ENCODE measurements at places on chromosomes 5 and 9.

- DNase-seq, result no peak
These were observed 90.7 kb downstream of the GADD45G start for GRCh38 chr9:89695441-89695891.

DNA sequence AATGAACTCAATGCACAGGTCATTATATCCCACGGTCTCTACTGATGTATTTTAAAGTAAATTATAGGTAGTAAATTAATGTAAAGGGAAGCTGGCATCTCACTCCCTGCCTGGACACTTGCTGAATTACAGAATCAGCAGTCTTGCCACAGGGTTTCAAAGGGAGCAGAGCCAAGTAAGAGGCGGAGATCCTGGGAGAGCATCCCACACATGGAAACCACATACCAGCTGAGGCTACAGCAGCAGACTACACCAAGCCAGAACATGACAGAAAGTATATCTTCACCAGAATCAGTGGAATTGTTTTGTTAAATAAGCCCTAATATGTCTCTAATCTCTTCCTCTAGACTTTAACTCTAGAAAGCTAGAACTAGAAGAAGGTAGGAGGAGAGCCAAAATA is 1689.2 kb upstream of the WWC1 start:
- no peak for DNase-seq

GRCh38 chr9:37100741-37101140 is 19.6 kb upstream of the ZCCHC7 start:
- no peak for DNase-seq

- no peak for DNase-seq
These were observed 3.6 kb upstream of the ARAP3 start for GRCh38 chr5:141685591-141685990.

DNA sequence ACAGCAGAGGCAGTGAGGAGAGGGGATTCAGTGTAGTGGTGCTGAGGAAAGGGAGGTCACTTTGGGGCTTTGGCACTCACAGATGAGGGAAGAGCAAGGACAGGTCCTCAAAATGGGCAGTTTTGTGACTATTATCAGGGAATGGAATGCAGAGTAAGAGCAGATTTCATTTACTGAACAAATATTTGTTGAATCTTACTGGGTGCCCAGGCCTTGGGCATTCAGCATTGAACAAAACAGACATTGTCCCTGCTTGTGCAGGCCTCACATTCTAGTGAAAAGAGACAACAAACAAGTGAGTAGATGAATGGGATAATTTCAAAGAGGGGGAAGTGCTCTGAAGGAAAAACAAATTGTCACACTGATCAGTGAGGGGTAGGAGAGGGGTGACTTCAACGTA is 404.1 kb downstream of the DMRT2 start:
- DNase-seq, result no peak

DNA sequence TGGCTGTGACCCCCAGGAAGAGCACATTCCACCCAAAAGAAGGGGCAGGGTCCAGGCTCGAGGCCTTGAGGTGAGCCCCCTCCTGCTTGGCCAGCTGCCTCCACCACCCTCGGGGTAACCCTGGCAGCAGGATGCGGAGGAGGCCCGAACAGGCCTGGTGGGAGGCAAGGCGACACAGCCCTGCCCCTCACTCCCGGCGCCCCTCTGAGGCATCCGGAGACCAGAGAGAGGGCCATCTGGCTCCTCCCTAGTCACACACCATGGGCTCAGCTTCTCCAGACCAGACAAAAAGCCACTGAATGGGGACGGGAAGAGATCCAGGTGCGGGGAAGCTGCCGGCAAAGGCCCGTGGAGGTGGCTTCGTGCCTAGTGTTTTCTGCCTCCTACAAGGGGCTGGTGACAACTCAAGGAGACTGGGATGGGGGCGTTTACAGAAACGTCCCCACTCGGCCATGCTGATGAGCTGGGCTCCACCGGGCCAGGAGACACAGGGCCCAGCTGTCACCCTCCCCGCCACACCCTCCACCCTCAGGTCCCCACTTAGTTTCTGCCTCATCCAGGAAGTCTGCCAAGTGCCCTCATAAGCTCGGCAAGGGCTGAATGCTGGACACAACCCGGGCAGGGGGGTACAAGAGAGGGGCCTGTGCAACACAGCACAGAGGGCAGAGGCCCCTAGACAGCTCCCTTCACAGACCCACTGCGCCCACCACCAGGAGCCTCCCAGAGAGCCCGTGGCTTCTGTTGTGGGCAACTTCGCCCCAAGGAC is 41.9 kb downstream of the NACC2 start:
- DNase-seq, result no peak

DNA sequence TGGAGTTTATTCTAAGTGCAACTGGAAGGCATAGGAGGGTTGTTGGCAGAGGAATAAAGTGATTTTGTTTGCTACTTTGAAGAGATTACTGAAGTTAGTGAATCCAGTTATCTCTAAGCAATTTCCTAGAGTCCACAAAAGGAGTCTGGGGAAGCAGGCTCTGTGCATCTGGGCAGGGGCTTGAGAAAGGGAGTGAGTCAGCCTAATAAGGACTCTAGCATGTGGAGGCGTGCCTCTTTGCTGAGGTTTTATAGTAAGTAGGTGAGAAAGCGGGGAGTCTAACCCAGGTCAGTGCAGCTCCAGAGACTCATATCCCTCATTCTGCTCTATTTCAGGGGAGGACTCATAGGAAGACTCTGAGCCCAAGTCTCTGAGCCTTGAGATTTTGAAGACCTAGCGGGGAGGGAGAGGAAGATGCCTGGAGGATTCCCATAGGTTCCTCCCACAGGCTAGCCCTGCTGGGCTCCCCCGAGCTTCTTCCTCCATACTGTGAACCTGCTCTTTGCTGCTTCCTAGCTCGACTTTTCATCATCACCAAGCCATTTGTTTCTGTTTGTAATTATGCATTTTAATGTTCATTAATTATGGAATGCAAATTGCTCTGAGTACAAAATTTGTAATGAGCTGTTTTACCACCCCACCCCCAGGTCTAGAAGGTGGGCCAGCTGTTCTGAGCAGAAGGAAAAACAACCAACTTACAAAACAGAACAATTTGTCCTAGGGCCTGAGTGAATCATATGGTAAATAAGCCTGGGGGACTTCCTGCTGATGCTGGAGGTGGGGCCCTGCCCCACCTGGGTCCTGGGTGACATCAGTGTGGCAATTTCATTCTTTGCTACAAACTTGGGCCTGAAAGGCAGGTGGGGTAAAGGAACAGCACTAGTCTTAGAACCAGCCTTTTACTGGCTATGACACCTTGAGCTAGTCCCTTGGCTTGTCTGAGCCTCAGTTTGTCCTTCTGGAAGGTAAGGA is 150.2 kb downstream of the TRIM32 start:
- DNase-seq, result no peak

- no peak for DNase-seq
These were observed 75.9 kb downstream of the SPRY4 start for GRCh38 chr5:142248853-142249462.

DNA sequence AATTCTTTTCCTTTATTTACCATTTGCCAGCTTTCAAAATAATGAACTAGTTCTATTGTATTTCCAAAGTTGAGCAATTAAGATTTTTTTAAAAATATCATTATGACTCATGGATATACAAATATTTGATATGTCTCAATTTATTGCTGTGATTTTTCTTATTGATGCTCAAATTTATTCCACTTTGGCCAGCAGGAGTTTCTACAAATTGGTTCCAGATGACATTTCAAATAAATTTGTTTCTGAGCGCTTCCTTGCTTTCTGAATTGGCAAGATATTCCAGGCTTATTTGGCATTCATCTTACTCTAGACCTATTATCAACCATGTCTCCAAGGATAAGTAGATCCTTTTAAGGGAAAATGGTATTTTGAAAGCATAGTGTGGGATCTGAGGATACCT is 58.5 kb upstream of the TJP2 start:
- DNase-seq, result no peak

- DNase-seq, result peak; percentile 50
These were observed 524 bp downstream of the FUBP3 start for GRCh38 chr9:130579738-130580463.

DNA sequence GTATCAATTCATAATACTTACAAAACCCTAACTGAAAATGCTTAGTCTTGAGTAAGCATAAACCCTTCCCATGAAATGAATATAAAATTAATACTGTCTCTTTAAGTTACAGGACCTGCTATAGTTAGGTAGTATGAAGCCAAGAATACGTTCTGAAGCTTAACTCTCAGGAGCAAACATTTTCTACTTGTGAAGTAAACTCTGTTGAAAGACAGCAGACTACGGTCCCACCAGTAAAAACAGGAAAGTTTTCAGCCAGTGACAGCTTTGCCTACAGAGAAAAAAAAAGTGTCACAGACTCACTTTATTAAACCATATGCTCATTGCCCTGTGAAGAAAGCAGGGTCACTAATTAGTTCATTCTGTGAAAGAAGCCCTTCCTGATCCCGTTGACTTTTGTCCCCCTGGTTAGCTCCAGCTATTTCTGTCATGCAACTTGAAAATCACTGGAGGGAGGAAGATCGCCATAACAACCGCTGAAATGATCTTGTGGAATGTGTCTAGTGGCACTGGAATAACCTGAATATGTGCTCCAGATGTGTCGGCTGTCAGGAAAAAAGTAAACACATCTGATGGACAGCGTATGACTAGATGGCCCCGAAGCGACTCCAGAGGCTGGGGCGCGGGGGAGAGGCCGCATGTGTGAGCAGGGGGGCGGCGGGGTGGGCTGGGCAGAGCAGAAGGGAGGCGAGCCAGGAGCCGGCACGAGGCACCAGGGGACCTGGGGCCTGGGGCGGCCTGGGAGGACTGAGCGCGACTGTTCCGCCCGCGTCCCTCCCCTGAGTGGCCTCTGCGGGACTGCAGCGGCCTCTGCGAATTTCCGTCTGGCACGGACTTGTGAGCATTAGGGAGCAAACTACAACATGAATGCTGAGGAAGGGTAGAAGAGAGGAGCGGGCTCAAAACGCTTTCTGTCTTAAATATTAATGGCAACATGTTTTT is 41.9 kb downstream of the BNC2 start:
- no peak for DNase-seq

DNA sequence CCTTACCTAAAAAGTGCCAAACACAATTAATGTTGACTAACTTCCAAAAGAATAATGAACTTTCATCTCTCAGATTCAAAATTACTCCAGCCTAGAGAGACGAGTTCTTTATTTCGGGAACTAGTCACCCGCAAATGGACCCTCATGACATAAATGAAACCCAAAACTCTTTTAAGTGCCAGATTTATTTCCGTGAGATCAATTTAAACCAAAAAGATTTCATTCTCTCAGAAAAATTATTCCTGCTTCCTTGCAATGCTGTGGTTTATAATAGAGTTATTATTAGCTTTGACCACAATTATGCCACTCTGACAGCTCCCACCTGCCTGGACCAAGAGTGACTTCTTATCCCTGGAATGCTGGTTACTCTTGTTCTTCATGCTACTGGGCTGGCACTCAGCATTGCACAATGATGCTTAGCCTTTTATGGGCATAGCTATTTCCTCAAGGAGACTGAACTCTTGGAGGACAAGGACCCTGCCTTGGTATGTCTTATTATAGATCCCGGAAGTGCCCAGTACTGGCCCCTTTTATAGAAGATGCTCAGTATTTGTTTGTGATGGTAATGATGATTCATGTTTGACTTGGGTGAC is 183.5 kb downstream of the SNX18 start:
- no peak for DNase-seq

DNA sequence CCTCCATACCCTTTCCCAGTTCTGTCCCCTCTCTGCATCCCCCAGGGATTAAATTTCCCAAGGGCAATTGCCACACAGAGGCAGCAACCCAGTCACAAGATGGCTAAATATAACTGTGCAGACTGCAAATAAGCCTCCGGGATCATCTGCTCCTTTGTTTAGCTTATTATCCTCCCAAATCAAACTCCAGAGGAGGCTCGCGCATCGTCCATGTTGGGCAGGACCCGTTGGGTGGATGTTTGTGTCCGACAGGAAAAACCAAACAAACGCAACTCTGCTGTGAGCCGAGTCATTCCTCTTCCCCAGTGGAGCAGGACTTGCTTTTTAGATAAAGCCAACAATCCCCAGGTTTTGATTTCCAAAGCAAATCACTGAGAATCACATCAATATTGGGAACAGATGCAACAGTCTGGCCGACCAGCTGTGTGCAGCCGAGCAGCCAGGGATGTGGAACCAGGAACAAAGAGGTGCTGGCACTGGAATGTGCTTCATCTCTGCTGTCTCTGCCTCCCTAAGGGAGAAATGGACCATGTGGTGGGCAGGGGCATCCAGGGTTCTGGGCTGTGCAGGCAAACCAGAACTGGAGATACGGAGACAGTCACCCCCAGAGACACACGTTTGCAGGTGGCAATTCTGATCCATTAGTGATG is 89.8 kb downstream of the PTTG1 start:
- no peak for DNase-seq

GRCh38 chr9:127035948-127036347 is 86.5 kb downstream of the ANGPTL2 start:
- no peak for DNase-seq

GRCh38 chr9:16912197-16912596 is 41.7 kb upstream of the BNC2 start:
- no peak for DNase-seq

DNA sequence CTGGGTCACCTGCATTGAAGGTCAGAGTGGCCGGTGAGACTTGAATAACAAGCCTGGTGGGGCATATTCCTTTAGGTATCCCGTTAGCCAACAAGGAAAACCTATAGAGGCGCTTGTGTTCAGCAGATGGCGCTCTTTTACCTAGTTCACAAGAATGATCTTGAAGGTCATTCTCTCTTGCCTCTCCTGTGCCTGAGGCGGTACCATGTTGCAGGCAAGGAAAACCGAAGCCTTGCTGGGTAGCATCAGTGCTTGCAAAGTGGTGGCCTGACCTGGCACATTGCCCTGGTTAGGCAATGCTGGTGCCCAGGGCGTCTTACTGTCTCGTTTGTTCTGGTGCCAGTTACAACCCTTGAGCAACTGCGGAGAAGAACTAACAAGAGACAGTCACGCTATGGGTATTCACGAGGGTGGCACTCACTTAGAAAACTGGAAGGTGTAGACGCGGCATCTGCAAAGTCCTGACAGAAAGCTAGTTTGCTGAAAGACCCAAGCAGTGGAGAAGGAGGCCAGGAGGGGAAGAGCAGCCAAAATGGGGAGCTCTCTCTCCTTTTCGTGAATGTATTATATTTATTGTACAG is 56.7 kb downstream of the AOPEP start:
- DNase-seq, result peak; percentile 69

- no peak for DNase-seq
These were observed 5.5 kb upstream of the TNFSF15 start for GRCh38 chr9:114811301-114811700.

- DNase-seq, result no peak
These were observed 208.3 kb upstream of the MAP3K1 start for GRCh38 chr5:56607074-56607473.

- no peak for DNase-seq
These were observed 123.9 kb upstream of the SLIT3 start for GRCh38 chr5:169424670-169425378.

GRCh38 chr9:1173211-1173610 is 123.1 kb downstream of the DMRT2 start:
- DNase-seq, result no peak

Measured in RKO (cell line).